ENCODE measurements at places on chromosomes 2 and 18.

DNA sequence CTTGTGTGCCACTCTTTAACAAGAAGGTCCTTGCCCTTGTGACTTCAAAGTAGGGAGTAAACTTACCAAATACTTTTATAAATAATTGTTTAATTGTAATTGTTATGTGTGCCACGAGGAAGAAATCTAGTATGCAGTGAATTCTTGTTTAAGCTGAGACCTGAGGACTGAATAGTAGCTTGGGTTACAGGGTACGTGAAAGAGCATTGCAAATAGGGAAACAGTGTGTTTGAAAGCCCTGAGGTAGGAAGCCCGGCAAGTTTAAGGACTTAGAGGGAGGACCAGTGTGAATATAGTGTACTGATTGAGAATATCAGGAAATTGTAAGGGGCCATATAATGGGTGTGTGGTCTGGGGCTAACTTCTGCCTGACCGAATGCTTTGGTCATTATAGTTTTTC is 26.2 kb downstream of the PHLPP1 start:
- DNase-seq: peak; percentile 30

- no peak for DNase-seq
Measured at GRCh38 chr2:45003579-45004551, 5.4 kb downstream of the SIX2 start.

- no peak for DNase-seq
Measured at GRCh38 chr2:115084446-115084845, 642.0 kb downstream of the DPP10 start.

- DNase-seq: no peak
Measured at GRCh38 chr18:71443706-71444480, 1100.2 kb downstream of the CBLN2 start.

DNA sequence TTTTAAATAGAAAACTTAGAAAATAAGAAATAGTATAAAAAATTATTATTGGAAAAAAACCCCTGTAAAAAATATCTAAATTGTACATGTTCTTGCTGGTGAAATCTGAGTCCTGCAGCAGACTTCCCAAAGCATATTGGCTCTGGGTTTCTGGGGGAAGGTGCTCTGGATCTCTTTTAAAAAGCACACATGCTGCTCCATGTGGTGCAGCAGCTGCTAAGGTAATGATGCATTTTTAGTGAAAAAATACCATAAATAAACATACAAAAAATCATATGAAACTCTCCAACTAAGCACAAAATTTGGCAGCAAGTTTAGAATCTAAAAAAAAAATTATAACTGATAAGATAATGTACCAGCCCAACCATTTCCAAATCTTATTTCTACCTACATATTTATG is 216.5 kb downstream of the GPD2 start:
- DNase-seq: no peak

DNA sequence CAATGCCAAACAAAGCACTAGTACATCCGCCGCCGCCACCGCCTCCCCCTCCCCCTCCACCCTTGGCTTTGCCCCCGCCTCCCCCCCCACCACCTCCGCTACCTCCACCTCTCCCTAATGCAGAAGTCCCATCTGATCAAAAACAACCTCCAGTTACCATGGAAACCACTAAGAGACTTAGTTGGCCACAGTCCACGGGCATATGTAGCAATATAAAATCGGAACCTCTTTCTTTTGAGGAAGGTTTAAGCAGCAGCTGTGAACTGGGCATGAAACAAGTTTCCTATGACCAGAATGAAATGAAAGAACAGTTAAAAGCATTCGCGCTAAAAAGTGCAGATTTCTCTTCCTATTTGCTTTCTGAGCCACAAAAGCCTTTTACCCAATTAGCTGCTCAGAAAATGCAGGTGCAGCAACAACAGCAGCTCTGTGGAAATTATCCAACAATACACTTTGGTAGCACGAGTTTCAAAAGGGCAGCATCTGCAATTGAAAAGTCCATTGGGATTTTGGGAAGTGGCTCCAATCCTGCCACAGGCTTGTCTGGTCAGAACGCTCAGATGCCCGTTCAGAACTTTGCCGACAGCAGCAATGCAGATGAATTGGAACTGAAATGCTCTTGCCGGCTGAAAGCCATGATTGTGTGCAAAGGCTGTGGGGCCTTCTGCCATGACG is 168.0 kb downstream of the ASXL3 start:
- no peak for DNase-seq

DNA sequence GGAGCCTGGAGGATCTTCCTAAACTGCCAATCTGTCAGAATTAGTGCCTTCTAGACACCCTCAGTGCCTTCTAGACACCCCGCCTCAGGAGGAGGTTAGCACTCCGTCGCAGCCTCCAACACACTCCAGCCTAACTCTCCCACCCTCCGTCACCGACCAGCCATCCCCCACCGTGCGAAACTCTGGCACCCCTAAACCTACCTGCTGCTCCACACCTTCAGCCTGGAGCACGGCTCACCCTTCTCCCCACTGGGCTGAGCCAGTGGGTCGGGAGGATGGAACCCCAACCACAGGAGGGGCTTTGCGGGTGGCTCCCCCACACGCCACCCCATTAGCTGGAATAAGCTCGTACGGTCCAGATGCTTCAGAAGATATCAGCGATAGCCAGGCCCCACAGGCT is 468.9 kb upstream of the HS6ST1 start:
- no peak for DNase-seq

GRCh38 chr2:11680901-11681721 is 11.1 kb upstream of the NTSR2 start:
- DNase-seq: no peak

GRCh38 chr18:56841836-56842235 is 190.7 kb downstream of the WDR7 start:
- no peak for DNase-seq

DNA sequence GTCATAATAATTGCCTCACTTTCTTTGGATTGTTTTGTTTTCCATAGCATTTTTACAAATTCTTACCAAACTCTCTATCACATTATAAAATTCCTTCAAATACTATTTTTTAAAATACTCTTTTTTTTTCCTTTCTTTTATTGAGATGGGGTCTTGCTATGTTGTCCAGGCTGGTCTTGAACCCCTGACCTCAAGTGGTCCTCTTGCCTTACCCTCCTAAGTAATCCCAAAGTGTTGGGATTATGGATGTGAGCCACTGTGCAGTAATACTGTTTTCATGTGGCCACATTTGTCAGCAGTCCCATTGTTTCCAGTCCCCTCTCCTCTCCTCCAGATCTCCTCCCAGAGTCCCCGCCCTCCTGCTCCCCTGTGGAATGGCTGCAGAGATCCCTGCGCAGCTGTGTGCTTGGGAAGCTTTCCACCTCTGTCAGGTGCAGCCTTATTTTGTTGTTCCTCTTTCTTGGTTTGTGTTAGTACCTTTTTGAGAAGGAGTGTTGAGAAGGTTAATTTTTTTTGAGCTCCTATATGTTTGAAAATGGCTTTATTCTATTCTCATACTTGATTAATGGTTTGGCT is 227.3 kb downstream of the LOXHD1 start:
- no peak for DNase-seq

- peak; percentile 62 for DNase-seq
Measured at GRCh38 chr2:8134473-8134932, 547.4 kb upstream of the ID2 start.

GRCh38 chr2:112876971-112877361 is 34.0 kb upstream of the IL37 start:
- no peak for DNase-seq
